ENCODE measurements at places on chromosomes 5 and 9.

DNA sequence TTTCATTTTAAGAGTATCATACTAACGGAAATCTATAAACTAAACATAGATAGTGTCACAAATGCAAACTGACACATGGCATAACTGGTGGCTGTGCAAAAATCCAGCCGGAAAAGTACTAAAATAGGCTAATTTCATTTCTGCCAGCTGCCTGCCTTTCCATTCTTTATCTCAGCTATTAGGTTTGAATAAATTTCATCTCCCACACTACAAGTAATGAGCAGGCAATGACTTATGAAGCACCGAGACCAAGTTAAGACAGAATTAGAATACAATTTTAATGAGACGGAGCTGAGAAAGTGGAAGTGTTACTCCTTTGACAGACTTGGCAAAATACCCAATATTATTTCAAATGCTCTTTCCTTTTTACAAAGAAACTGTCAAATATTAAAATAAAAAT is 258.8 kb upstream of the ZNF608 start:
- DNase-seq = no peak

DNA sequence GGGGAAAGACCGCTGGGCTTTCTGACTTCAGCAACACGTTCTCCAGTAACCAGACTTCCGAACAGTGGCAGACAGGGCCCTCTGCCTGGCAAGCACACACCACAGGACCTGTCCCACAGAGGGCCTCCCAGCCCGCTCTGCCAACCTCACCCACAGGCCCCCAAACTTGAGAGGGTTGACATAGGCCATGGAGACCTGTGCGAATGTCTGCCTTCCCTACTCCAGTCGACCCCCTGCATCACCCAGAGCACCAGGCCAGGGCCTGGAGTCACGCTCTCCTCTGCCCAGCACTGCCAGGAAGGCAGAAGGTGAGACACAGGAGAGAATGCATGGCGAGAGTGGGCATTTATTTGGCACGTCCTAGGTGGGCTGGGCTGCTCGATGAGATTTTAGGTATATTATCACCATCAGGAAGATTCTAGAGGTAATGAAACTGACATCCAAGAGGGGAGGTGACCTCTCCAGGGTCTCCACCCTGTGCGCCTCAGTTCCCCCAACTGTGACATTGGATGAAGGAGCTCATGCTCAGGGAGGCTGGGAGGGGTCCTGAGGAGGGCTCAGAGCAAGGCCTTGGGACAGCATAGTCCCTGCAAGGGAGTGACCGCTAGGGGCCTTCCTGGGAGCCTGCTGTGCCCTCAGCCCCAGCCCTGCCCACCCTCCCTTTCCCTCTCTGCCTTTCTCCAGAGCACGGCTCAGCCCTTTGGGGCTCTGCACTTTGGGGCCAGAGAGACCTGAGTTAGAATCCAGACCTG is 54.9 kb downstream of the DUSP1 start:
- DNase-seq = no peak

DNA sequence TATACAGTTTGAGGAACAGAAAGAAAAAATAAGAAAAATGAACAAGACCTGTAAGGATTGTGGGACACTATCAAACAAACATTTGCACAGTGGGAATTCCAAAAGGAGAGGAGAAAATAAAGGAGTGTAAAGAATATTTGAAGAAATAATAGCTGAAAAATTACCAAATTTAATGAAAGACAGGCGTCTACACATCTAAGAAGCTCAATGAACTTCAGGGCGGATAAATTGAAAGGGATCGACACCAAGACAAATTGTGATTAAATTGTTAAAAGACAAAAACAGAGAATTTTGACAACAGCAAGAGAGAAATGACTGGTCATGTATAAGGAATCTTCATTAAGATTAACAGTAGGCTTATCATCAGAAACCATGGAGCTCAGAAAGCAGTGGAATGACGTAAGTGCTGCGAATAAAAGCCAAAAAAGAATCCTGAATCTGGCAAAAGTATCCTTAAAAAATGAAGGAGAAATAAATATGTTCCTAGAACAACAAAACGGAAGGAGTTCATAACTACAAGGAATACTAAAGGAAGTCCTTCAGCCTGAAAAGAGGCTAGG is 3.5 kb upstream of the SLC38A9 start:
- DNase-seq = no peak

DNA sequence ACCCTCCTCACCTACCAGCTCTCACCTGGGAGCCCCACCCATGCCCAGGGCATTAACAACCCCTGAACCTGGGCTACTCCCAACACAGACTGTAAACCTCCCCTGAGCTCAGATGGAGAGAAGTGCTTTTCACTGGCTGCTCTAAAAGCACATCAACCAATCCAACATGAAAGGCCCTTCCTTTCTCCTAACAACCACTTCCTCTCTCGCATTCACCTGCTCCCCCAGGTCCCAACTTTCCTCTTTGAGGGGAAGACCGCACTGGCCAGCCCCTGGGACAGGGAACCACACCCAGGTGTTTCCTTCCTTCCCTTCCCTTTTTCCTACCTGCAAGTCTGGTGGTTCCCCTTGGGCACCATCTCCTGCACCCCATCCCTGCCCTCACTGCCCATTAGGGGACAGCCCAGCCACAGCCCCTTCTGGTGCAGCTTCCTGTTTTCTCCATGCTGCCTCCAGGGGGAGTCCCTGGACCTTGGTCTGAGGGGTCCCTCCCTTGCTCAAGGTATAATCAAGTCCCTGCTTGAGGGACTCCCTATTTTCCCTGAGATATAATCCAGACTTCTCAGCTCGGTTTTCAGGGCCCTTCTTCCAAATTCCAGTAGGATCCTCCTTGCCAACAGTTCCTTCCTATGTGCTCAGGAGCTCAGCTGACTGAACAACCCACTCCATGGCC is 30.5 kb upstream of the DAB2IP start:
- DNase-seq = no peak

GRCh38 chr9:24464319-24464951 is 81.3 kb downstream of the IZUMO3 start:
- DNase-seq = no peak

- DNase-seq = no peak
These were observed 52.1 kb downstream of the PPIC start for GRCh38 chr5:122984425-122984824.

GRCh38 chr9:94210616-94211603 is 48.2 kb upstream of the ZNF169 start:
- DNase-seq = no peak

DNA sequence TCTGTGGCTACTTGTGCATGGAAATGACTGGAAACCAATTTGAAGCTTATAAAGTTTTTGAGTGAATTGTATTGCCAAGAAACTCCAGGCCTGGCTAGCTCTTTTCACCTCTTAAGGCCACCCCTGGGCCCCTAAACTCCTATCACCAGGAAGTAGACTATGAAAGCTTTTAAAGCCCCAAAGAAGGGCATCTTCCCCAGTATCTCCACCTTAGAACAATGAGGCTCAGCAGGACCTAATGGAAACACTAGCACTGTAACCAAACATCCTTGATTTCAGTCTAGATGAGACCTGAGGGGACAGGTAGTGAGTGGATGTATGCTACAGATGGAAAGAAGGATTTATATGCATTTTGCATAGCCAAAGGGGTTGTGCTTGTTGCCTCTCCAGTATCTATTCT is 25.0 kb downstream of the LYRM7 start:
- DNase-seq = no peak

- no peak for DNase-seq
These were observed 12.2 kb upstream of the ELL2 start for GRCh38 chr5:95973793-95974325.

DNA sequence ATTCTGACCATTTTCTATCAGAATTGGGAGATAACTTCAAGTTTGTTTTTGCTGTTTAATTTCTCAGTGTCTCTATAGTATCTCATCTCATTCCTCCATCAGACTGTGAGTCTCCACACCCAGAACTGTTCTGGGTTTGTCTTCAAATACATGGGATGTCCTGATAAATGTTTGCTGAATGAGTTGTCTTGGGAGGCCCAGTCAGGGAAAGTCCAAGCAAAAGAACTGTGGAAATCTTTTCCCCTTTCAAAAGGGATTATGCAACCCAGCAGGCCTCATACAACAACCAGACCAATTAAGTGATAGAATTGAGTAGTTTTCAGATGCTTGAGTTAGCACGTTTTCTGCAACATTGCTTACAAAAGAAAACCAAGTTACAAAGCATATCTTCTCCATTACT is 324.4 kb downstream of the BRINP1 start:
- DNase-seq = no peak

DNA sequence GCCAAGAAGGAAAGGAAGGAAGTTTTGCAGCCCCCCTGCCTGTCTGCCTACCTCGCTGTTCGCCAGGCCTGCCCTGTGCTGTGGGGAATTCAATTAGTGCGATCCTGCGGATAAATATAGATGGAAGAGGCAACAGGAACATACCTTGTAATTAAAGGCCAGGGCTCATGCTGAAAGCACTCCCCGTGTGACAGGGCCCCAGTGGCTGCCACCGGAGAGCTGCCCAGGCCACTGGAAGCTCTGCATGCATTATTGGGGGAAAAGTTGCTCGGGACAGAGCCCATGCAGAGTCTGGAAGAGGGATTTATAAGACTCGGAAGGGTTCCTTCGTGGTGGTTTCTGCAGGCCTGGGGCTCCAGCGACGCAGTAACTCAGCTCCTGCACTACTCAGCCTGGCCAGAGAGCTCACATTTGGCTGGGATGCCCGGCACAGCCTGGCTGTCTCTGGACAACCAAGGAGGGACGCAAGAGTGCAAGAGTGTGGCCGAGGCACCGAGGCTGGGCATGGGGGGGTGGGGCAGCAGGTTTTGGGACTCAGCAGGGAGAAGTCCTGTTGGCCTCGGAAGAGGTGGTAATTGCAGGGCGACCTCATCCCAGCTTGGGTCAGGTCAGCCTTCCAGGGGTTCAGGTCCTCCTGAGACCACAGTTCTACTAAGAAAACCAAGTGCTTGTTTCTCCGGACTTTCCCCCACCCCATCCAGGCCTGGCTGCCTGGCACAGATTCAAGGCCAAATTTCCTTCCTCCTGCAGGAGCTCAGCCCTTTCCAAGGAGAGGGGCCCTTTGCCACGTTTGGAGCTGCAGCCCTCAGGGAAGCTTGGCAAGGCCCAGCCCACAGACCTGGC is 68.1 kb upstream of the GGTA1 start:
- DNase-seq = no peak

DNA sequence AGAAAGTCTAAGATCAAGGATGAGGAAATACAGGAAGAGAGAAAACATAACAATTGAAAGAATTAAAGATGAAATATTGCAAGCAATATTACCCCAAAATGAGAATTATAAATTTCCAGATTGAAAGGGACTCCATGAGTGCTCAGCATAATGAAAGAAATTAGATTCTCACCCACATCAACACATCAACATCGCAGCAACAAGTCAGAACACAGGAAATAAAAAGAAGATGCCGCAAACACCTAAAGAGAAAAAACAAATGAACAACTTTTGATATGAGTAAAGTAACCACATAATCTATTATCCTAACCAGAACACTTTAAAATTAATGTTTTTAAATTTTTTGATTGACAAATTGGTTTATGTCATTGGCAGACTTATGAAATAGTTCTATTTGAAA is 318.3 kb upstream of the PTGER4 start:
- DNase-seq = no peak

GRCh38 chr5:14665101-14665822 is 744 bp downstream of the OTULIN start:
- DNase-seq = no peak

GRCh38 chr9:135147474-135147805 is 60.0 kb downstream of the OLFM1 start:
- DNase-seq = no peak

DNA sequence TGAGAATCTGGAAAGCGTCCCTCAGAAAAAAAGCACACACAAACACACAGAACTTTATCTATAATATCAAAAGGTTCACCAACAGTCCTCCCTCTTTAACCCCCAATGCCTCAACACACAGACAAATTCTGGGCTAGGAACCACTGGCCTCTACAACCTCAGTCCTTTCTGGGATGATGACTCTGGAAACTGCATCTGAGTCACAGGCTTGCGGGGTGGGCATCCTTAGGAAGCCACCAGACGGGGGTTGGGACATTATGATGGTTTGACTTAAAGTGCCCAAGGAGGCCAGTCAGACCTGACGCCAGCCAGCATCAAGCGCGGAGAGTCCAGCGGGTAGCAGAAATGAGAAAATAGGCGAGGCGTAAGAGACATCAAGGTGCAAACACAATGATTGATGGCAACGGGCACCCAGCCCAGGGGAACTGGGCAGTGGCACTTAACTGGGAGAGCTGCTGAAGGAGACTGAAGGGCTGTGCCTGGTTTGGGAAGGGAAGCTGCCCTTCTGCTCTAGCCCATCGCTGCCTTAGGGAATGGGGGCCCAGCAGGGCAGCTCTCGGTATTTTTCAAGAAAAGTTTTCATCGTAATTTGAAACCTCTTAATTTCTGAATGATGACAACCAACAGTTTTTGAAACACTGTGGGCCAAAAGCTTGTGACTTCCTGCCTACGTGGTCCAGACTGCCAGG is 20.7 kb downstream of the SPRY4 start:
- DNase-seq = no peak

DNA sequence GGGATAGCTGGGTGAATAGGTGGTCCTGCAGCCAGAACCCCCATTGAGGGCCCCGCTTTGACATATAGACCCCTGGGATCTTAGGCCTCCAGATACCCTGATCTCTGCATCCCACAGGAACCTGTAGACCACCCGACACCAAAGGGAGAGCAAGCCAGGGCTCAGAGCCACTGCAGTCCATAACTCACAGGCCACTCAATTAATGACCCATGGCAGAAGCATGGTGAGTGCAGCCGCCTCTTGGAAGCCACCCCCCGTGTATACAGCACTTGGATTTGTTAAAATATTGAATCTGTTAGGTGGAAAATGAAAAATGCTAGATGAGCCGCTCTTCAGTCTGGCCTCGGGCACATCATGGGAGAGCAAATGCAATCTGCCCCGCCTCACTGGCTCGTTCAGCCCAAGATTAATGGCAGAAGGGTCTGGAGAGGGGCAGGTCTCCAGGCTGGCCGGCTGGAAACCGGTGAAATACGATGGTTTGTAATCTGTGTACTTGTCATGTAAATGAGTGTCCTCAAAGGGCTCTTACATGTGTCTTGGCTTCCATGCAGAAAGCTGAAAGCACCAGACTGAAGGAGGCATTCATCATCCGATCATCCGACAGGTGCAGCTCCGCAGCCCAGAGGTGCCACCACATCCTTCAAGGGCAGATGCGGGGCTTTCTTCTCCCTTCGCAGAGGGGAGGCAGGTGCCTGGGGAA is 111.3 kb downstream of the OLFM1 start:
- DNase-seq = no peak

DNA sequence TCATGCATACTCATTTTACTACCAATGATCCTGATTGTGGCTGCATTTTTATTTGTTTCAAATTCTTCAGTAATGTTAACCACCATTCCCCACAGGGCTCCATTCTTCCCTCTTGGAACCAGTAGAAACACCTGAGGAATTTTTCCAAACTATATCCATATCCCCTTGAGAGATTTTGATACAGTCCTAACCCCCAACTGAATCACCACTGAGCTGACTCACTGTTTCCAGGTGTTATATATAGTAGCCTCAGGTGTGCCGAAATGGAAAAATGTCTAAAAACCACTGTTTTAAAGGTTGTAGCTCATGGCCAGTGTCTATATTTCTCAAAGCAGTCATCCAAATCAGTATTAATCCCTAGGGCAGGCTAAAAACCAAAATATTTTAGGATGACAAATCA is 85.2 kb downstream of the MRPS27 start:
- no peak for DNase-seq

Data from activated CD4-positive, alpha-beta T cell treated with anti-CD3 and anti-CD28 coated beads for 4 hours (primary cell).